ENCODE measurements at places on chromosomes 7 and 10. TPM values are rescaled to one million over a fixed set of nuclear protein-coding genes. Genes with fewer than 3 reads are reported as not detected.

GRCh38 chr7:140863184-140863583 lies 61.5 kb downstream of the BRAF start:
- DNase-seq = no peak

DNA sequence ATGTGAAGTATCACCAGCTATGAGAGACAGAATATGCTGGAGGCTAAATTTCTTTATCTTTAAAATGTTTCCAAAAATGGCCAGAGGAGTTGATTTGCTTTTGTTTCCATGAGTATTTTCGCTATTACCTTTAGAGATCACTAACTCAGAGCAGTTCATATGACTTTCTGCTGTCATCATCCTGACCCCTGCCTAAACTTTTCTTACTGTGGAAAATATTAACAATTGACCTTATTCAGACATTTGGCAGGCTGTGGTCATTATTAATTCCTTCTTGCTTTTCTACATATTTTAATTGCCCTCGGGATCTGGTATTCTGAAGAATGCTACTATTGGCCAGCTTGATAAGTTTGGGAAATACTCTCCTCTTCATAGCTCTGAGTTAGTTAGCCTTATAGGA lies 156.5 kb downstream of the EXOC4 start:
- no peak for DNase-seq

The STAG3 gene
- total RNA-seq = 1.3 TPM

- no peak for DNase-seq
Observed at GRCh38 chr7:99078416-99078815, 65.5 kb downstream of the SMURF1 start.

The RP9 gene
- total RNA-seq = 8.5 TPM

The RPP30 gene
- total RNA-seq = 48.7 TPM

GRCh38 chr10:8071666-8072065 lies 17.2 kb downstream of the GATA3 start:
- no peak for DNase-seq

DNA sequence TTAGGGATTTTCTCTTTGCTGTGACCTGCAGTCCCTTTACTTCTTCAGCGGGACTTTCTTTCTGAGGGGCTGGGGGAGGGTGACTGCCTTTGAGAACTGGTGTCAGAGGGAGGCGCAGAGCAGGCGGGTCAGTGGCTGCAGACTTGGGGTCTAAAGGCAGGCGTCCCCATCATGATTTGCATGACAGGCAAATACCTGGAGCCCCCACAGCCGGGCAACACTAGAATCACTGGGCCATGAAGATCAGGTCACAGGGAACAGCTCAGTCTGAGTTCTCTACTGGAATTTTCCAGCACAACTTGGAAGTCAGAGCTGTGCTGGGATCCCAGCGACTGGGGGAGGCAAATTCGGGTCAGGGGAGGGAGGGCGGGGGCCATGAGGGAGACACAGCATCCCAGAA lies 29.2 kb upstream of the PITRM1 start:
- no peak for DNase-seq

Data from breast epithelium (tissue), 4 donors.